Kidney capillary endothelial cell (primary cell): ENCODE measurements at places on chromosomes 3 and 15.

GRCh38 chr3:148911592-148911991 lies 46.5 kb downstream of the CPA3 start:
- DNase-seq: no peak

DNA sequence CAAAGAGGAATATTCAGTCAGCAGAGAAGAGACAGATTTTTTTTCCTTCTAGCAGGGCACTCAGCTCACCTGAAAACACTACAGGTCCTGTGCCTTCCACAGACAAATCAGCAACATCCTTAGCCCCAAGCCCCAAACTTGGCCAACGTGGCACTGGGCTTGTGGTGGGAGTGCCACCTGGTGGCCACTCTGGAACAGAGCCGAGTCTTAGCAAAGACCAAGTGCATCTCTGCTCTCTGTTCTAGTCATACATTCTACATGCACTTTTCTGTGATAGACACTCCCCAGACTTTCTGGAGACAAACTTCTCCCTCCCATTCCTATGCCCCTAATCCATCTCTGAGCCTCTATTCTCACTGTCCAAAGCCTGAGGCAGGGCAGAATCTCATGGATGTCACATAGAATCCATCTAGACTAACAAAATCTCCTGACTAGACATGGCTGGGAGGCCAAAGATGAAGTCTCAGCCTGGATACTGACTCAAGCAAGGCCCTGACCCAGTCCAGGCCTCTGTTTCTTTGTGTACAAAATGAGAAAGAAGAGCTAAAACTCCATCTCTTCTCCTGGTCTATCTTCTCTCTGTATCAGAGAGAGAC lies 5.1 kb upstream of the SEMA7A start:
- DNase-seq: peak; percentile 69

DNA sequence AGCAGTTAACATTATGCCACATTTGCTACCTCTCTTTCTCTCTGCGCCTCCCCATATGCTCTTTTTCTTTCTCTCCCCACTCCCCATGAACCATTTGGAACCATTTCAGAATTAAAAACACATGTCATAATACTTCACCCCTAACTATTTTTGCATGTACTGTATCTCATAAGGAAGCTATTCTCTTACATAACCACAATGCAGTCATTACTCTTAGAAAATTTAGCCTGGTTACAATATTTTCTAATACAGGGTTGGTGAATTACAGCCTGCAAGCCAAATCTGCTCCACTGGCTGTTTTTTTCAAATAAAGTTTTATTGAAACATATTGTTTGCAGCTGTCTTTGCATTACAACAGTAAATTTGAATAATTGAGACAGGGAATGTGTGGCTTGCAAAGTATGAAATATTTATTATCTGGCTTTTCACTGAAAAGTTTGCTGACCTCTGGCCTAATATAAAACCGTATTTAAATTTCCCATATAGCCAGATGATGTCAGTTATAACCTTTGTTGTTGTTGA lies 62.8 kb downstream of the SGO1 start:
- DNase-seq: no peak

- no peak for DNase-seq
Measured at GRCh38 chr3:153756816-153757215, 364.4 kb upstream of the ARHGEF26 start.

GRCh38 chr15:67523330-67523729 lies 2.4 kb downstream of the C15orf61 start:
- no peak for DNase-seq

- DNase-seq: no peak
Measured at GRCh38 chr3:11452312-11452711, 180.1 kb downstream of the ATG7 start.

- peak; percentile 39 for DNase-seq
Measured at GRCh38 chr3:69791919-69792399, 52.7 kb downstream of the MITF start.

DNA sequence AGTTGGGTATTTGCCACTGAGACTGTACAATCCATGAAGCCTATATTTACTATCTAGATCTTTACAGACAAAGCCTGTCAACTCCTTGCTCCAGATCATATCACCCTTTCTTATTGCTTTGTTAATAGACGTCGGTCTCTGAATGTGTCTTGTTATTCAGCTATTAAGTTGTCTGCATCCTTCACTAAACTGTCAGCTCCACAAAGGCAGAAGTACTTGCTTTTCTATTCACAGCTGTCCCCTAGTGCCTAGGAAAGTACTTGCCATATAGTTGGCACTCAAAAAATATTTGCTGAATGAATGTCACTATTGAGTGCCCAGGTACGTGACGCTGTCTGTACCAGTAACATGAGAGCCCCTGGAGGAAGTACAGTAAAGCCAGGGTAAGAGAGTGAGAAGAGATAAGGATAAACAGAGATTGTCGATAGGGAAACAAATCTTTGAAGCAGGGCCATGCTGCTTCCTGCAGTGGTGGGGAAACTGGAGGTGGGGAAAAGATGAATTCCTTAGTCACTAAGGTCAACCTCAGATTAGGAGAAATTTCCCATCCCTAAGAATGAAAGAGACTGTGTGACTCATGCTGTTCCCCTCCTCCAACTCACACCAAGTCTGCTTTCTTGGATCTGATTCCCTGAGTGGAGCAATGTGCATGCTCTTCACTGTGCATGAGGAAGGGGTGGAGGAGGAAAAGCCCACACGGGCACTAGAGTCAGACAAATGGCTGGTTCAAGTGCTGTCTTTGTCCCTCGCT lies 36.3 kb downstream of the PRICKLE2 start:
- peak; percentile 53 for DNase-seq

GRCh38 chr15:64464276-64465005 lies 4.1 kb downstream of the ZNF609 start:
- DNase-seq: no peak

DNA sequence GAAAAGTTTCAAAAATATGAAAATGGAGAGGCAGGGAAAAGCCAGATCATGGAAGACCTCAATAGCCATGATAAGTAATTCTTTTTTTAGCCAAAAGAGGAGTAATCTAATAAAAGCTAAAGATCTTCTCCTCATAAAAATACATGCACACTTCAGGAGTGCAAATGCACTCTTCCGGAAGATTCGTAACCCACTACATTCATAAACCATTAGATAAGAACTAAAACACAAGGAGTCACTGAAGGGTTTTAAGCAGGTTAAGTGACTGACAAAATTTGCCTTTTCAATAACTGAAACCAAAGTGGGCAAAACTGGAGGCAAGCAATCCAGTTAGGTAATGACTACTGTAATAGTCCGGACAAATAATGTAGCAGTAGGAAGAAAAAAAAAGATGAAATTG lies 46.0 kb downstream of the UBE3A start:
- DNase-seq: no peak

- DNase-seq: peak; percentile 9
Measured at GRCh38 chr15:99016680-99017321, 9.2 kb upstream of the PGPEP1L start.

GRCh38 chr15:68028137-68028887 lies 25.8 kb upstream of the PIAS1 start:
- no peak for DNase-seq

- no peak for DNase-seq
Measured at GRCh38 chr3:36379872-36380220, 458 bp upstream of the STAC start.

GRCh38 chr15:71279757-71280141 lies 164.5 kb downstream of the THSD4 start:
- DNase-seq: no peak

DNA sequence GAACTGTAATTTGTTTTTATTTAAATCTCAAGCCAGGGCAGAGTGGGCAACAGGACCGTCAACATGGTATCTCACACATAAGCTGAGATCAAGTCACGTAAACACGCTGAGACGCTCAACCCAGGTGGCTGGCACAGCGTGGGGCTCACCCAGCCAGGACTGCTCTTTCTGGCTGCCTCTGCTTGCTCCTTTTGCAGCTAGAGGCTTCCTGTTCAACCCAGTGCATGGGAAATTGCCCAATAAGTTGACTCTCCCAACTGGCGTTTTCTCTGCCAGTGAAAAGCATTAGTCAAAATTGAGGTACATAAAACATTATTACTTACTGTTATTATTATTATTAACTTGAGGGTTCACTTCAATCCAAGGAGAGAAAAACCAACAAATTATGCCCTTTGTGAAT lies 398.1 kb downstream of the NR2F2 start:
- DNase-seq: no peak

GRCh38 chr15:57476533-57476975 lies 100.2 kb downstream of the CGNL1 start:
- no peak for DNase-seq

DNA sequence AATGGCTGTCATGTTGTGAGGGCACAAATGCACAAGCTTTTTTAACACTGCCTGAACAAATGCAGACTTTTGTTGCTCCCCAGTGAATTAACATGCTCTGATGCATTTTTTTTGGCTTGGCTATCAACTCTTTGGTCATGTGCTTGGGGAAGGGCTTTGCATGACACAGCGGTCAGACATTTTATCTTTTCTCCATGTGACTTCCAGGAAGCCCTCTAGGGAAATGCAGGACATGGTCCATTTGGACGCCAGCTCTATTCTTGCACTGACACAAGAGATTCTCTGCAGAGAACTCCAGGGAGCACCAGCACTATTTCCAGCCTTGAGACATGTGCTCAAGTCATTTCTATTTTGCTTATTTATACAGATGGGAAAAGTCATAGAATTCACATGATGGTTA lies 46.2 kb downstream of the NEK11 start:
- DNase-seq: peak; percentile 21

DNA sequence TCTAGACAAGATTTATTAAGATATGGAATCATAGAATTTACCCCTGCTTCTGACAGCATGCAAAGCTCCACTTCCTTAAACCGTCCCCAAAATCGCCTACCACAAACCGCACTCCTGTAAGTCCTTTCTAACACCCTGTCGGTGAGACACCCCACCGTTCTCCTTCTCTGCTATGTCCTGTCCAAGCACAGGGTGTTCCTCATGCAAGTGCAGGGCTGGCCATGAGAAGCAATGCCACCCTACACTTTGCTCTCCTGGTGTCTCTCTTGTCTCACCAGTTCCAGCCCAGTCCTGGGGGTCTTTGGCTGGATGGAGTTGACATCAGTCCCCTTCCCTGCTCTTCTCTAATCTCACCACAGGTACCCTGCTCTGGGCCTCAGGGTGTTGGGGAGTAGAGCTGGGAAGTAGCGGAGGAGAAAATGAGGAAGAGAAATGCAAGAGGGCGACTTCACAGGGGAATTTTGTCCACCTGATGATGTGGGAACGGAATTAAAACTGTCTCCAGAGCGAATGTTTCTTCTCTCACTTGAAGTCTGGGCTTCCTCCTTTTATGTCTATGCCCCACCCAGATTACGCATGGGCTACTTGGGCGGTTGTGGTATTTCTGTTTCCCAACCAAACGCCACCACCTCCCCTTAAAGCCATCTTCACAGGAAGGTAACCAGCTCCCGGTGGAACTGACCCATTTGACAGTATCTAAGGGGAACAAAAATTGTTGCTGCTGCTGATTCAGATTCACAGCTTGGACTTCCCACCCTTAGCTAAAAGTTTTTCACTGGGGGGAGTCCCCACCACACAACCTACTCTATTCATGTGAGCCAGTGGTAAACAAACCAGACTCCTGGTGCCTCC lies 49.9 kb downstream of the CASR start:
- no peak for DNase-seq

DNA sequence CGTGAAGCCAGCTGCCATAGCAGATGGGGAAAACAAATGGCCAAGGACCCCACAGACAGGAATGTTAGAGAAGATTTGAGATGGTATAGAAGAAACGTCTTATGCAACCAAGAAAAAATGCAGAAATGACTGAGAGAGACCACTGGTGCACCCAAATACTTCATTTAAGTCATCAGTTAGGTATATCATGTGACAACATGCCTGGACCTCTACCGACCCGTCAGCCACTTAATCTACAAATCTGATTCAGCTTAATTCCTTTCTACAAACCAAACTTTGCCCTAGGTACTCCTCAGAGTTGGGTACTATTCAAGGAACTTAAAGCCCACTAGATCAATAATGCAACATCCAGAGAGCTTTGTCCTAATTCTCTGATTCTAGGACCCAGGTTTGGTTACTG lies 126.0 kb upstream of the UBE2E2 start:
- DNase-seq: no peak

DNA sequence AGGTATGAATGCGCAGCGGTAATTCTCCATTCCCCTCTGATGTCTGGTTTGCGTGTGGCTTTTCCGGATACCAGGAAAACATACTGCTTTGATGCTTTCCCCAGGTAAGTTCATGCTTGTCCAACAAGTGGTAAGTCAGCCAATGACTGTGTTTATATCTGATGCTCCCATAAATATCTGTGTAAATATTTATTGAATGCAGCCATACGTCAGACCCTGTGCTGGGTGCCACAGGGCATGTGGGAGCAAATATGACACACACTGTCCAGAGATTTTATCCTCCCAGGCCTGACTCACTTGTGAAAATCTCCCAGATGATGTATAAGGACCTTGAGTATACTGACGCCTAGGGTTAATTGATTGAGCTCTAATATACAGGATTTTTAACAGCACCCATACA lies 29.6 kb upstream of the CEMIP start:
- DNase-seq: no peak

- no peak for DNase-seq
Measured at GRCh38 chr3:143172795-143173145, 53.2 kb downstream of the CHST2 start.

GRCh38 chr3:16299746-16300145 lies 34.7 kb downstream of the OXNAD1 start:
- no peak for DNase-seq

DNA sequence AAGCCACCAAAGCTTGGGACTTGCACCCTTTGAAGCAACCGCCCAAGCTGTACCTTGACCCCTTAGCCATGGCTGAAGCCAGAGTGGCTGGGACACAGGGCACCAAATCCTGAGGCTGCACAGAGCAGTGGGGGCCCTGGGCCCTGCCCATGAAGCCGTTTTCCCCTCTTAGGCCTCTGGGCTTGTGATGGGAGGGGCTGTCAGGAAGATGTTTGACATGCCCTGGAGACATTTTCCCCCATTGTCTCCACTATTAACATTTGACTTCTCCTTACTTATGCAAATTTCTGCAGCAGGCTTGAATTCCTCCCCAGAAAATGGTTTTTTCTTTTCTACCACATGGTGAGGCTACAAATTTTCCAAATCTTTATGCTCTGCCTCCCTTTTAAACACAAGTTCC lies 522.2 kb downstream of the EDEM1 start:
- DNase-seq: no peak

DNA sequence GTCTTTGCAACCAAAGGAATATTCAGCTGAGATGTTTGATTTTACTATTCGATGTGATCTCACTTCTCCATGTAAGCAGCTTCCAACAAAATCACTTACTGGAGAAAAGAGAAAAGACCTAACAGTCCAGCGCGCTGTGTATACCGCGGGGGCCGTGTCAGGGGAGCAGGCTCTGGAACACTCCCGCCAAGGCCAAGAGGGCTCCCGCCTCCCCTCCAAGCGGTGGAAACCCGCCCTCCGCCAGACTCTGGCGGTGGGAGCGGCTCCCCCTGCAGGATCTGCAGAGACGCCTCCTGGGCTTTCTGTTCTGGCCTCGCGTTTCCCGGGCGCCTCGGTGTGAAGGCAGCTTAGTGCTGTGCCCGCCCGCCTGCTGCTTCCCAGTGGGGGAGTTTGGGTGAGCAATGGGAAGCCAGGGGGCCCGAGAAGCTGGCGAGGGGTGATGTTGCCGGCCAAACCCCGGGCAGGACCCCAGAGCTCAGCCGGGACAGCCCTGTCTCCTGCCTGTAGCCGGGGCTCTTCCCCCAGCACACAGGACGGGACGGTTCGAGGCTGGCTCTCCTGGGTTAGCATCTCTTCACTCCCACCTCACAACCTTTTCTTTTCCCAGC lies 36.3 kb downstream of the CHST14 start:
- DNase-seq: peak; percentile 49

GRCh38 chr3:14113965-14114635 lies 10.6 kb downstream of the CHCHD4 start:
- DNase-seq: no peak

- peak; percentile 24 for DNase-seq
Measured at GRCh38 chr3:52851348-52851747, 16.5 kb upstream of the MUSTN1 start.

GRCh38 chr3:108036401-108036800 lies 54.4 kb downstream of the CD47 start:
- no peak for DNase-seq
